ENCODE measurements at places on chromosomes 12 and 14.

GRCh38 chr14:58631732-58632131, 6.0 kb upstream of the DACT1 start:
- DNase-seq = no peak

DNA sequence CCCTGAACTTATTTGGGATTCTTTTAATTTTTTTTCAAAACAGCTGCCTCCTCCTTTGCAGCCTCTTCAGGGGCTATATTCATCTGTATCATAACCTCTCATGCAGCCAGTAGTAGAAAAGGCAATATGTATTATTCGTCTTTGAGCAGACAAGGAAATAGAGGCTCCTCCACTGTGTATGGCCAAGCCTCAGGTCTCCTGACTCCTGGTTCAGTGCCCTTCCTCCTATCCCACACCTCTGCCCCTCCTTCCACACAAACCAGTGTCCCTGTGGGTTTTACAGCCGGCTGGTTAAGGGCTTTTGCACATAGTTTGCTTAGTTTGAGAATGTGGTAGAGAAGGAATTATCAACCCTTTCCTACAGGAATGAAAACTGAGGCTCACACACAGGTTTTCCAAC, 8.8 kb upstream of the ACVRL1 start:
- DNase-seq = no peak

- peak; percentile 21 for DNase-seq
Measured at GRCh38 chr12:55696796-55697462, 10.8 kb downstream of the ITGA7 start.

DNA sequence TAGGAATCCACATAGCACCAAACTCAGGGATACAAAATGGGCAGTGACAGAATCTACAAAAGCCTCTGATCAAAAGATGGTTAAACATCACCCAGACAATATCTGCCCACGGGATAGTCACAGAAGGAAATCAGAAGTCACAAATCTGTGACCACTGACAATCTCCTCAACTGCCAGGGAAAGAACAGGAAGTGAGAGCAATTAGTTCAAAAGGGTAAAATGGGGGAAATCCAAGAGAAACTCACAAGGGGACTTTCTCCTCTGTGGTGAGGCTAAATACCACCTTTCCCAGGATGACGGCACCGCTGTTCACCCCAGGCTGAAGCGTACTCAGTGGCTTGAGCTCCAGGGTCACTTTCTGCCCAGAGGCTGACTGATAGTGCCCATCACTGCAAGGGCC, 10.7 kb downstream of the TTC5 start:
- DNase-seq = no peak

DNA sequence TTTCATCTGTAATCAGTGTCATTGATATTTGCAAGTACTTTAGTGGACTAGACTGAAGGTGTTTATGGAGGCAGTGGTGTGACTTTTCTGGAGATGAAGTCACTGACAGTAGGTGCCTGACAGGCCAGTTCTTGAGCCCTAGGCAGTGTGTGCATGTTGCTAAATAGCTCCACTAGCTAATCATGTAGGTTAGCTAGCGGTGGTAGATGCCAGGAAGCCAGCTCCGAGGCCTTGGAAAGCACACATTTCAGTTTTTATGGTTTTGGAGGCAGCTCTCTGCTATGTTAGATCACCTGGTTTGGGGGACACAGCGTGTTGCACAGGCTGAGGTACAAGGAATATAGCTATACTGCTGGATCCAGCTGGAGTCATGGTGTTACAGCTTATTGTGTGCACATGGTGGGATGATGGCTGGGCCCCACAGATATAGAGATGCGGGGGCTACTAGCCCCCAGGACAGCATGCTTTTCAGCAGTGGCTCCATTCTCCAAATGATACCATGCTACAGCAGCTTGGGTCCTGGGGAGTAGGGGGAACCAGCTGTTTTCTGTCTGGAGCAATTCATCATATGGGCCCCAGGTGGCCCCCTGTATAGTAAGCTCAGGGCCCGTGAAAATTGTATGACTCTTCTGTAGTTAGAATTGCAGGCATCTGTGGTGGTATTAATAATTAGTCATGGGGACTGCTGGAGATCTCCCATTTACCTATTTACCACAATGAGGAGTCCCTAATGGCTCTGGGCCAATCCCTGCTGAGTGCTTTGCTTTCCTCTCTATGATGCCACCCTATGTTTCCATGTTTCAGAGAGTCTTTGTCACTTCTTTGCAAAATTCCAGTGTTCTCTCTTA, 367.2 kb upstream of the LMO3 start:
- DNase-seq = no peak

- no peak for DNase-seq
Measured at GRCh38 chr12:107477947-107478610, 207.5 kb upstream of the PWP1 start.

DNA sequence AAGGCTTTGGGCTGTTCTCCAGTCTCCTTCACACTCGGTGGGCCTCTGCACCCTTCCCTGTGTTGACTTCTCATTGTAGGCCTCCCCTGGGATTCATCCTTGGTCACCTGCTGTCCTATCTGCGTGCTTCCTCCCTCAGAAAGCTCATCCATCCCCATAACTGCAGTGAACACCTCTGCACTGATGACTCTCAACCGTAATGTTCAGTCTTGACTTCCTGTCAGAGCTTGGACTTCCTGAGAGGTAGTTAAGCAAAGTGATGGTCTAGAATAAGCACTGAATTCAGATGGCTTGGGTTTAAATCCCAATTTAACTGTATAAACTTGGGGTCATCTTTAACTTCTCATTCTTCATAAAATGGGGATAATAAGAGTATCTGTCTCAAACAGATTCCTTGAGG, 13.6 kb upstream of the MDM1 start:
- no peak for DNase-seq

GRCh38 chr14:94372021-94372605, 16.3 kb downstream of the SERPINA1 start:
- no peak for DNase-seq

- DNase-seq = no peak
Measured at GRCh38 chr12:29698756-29699155, 85.0 kb downstream of the TMTC1 start.

DNA sequence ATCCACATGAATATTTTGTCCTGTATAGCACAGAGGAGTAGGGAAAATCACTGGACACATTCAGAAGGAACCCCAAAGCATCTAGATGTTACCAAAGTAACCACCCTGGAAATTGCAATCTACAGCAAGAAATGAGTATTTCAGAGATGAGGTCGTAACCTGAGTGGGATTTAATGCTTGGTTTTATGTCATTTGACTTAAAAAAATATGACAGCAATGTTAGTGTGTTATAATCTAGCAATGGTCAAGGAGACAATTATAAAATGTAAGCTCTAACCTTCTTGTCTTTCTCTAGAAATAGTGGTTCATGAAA, 256.6 kb downstream of the NAV3 start:
- DNase-seq = no peak

GRCh38 chr12:80565271-80565670, 121.2 kb downstream of the PTPRQ start:
- DNase-seq = no peak

GRCh38 chr14:64035143-64035542, 182.3 kb downstream of the SYNE2 start:
- DNase-seq = peak; percentile 86

Data from osteoblast (primary cell).